ENCODE measurements at places on chromosomes 7 and 10.

GRCh38 chr10:75266945-75267344, 31.2 kb upstream of the COMTD1 start:
- no peak for DNase-seq

- no peak for DNase-seq
Measured at GRCh38 chr10:1628757-1629156, 108.6 kb downstream of the ADARB2 start.

DNA sequence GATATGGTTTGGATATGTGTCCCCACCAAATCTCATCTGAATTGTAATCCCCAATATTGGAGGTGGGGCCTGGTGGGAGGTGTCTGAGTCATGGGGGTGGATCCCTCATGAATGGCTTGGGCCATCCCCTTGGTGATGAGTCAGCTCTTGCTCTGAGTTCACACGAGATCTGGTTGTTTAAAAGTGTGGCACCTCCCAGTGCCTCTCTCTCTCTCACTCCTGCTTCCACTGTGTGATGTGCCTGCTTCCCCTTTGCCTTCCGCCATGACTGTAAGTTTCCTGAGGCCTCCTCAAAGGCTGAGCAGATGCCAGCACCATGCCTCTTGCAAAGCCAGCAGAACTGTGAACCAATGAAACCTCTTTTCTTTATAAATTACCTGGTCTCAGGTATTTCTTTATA, 4.8 kb upstream of the GCK start:
- no peak for DNase-seq

DNA sequence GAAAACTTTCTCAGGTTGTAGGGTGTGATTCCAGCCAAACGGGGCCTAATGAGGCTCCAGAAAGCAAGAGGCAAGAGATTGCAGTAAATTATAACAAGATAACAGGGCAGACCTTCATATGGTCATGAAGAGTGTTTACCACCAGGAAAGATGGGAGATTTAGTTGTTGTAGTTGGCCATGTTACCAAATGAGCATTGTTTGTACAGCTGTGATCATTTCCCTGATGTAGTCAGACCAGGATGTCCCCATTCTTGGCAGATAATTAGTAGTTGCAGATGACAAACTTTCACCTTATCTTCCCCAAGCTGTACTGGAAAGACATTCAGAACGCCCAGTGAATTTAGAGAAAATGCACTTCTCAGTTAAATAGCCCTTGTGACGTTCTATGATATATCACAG, 630.8 kb downstream of the ANKRD7 start:
- DNase-seq, result no peak

- DNase-seq, result no peak
Measured at GRCh38 chr10:93370961-93371360, 111.2 kb downstream of the MYOF start.

DNA sequence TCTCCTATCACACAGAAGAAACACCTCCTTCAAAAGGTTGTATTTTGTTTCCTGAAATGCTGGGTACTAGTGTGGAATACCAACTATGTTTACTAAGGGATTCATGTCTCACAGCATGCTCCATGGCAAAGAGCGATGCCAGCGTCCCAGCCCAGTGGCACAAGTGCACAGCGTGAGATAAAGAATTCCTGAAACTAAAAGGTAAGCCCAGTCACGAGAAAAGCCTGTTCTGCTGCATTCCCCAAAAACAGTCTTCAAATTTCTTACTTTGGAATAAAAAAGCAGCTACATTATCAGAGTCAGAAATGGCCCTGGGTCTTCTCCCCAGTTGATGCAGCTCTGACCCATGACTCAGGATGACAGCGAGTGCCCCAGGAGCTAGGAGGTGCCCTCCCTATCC, 53.1 kb upstream of the DDC start:
- no peak for DNase-seq

- peak; percentile 66 for DNase-seq
Measured at GRCh38 chr10:79068203-79068561, 584 bp upstream of the ZMIZ1 start.

GRCh38 chr10:6309816-6310215, 107.1 kb downstream of the PFKFB3 start:
- no peak for DNase-seq

DNA sequence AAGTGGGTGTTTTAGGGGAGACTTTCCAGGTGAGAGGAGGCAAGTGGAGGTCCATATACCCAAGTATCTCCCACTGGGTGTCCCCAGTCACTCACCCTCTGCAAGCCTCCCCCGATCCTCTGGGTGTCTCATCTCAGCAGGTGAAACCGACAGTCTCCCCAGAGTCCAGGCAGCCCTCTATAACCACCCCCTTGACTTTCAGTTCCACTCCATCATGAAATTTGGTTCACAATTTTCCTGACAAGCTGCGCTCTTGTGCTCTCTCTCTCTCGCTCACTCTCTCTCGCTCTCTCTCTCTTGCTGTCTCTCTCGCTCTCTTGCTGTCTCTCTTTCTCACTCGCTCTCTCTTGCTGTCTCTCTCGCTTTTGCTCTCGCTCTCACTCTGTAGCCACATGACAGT, 8.1 kb upstream of the RABGEF1 start:
- no peak for DNase-seq

GRCh38 chr10:43959364-43960134, 310.9 kb upstream of the ZNF32 start:
- no peak for DNase-seq

- DNase-seq, result no peak
Measured at GRCh38 chr7:117385363-117386109, 41.8 kb downstream of the ASZ1 start.

GRCh38 chr7:69739931-69740431, 141.7 kb downstream of the AUTS2 start:
- no peak for DNase-seq

GRCh38 chr7:14288701-14289100, 299.2 kb upstream of the ETV1 start:
- no peak for DNase-seq

GRCh38 chr7:76246804-76247389, 45.2 kb downstream of the SRRM3 start:
- no peak for DNase-seq

- DNase-seq, result no peak
Measured at GRCh38 chr7:86991771-86992191, 67.7 kb downstream of the ELAPOR2 start.

GRCh38 chr10:84329196-84329611, 815 bp downstream of the CCSER2 start:
- DNase-seq, result peak; percentile 60

DNA sequence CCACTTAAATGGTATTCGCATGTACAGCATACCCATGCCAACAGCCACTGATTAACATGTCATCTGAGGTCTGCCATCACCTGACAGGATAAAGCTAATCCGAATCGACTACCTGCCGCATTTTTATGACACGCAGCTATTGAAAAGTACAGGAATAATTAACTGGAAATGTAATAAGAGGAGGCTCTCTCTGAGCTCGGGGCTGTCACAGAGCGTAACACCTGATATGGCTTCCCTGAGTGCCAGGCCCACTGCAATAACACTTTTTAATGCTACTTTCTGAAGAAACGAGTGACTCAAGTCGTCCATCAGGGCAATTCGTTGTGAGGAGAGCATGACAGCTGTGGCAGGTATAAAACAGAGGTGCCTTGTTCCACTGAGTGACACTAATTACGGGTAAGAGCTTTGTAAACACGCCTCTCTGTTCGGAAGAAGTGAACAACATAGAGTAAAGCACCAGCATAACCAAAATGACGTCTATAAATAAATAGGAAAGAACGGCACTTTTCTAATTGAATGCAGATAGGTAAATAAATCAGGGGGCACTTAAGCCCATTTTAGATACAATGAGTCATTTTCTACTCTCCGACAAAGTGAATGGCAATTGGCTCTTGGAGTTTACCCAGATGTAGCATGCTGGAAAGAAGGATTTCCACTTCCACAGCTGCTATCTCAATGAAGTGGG, 56.5 kb upstream of the CREB5 start:
- no peak for DNase-seq

DNA sequence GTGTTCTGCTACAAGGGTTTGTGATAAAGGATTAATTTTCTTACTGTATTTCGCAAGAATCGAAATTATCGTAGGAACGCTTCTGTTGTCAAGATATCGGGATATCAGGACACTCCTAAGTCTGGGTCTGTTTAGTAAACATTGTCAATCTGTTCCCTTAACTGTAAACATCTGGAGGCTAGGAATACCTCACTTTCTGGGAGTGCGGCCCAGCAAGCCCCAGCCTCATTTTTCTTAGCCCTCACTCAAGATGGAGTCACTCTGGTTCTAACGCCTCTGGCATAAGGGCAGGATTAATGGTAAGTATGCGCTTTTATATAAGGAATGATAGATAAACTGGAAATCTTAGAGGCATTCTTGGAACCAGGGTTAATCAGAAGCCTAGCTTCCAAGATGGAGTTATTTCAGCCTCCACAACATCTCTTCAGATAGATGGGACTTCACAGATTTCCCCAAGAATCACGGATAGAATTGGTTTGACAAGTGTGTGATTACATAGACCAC, 30.1 kb upstream of the CCL24 start:
- no peak for DNase-seq

GRCh38 chr7:28078036-28078901, 102.3 kb downstream of the JAZF1 start:
- DNase-seq, result peak; percentile 39

- no peak for DNase-seq
Measured at GRCh38 chr10:43759216-43759615, 110.5 kb upstream of the ZNF32 start.

DNA sequence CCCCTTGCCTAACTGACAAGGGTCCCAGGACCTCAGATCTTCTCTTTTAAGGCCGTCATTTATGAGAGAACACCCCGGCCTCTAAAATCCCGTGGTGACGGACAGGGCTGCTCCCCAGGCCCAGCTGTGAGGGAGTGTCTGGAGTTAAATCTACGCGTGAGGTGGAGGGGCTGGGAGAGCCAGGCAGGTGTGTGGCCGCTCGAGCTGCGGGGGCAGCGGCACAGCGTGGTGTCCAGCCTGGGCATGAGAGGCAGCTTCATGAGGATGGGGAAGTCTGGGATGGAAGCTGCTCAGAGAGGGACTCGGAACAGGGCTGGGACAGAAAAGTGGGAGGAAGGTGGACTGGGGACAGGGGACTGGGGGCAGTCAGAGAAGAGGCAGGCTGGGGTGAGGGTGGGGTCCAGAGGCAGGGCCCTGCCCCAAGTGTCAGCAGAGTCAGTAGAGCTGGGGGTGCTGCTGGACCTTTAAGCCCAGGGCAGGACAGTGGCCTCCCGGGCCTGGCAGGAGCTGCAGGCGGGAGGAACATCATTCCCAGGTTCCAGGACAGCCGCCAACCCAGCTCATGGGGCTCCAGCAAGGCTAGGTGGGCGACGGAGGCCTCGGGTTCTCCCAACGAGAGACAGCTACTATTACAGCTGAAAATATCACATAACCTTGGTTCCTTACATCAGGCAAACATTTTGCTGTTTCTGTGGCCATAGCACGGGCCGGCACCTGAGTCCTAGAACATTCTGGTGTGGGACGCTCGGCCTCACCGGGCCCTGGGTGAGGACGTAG, 55.2 kb downstream of the JAKMIP3 start:
- no peak for DNase-seq

- no peak for DNase-seq
Measured at GRCh38 chr10:121594623-121595350, 3.5 kb downstream of the FGFR2 start.

GRCh38 chr7:875051-875450, 1.3 kb upstream of the GET4 start:
- no peak for DNase-seq

- no peak for DNase-seq
Measured at GRCh38 chr7:152760854-152761748, 1.5 kb downstream of the ACTR3B start.

GRCh38 chr7:140008755-140009610, 53.8 kb downstream of the PARP12 start:
- DNase-seq, result no peak

DNA sequence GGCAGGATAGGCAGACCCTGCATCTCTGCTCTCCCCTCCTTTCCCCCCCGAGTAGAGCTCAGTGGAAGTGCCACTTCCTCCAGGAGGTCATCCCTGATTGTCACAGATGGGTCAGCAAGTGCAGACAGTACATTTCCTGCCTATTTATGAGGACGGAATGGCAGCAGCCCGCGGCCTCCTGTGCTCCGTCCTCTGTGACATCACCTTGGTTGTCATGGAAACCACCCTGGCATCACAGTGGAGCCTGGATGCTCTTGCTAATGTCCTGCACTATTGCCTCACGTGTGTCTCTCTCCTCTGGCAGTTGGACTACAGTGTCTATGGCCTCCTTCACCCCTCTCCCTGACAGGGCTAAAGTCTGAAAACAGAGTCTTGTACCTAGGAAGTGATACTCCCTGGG, 148.6 kb downstream of the SH3PXD2A start:
- no peak for DNase-seq

DNA sequence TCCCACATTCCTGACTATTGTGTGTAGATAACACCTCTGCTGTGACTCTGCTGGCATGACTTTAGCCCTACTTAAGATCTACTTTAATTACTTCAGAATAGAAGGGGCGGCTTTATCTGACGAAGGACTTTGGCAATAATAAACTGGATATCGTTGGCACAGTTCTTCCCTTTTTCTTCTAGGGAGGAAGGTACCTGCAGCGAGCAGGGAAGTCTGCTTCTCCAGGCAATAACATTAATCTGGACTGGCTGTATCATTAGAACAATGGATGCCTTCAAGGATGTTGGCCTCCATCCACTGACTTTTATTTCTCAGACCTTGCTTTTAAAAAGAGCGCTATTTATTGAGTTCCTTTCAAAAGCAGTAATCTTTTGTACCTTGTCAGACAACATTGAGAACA, 172.6 kb upstream of the THSD7A start:
- DNase-seq, result no peak

DNA sequence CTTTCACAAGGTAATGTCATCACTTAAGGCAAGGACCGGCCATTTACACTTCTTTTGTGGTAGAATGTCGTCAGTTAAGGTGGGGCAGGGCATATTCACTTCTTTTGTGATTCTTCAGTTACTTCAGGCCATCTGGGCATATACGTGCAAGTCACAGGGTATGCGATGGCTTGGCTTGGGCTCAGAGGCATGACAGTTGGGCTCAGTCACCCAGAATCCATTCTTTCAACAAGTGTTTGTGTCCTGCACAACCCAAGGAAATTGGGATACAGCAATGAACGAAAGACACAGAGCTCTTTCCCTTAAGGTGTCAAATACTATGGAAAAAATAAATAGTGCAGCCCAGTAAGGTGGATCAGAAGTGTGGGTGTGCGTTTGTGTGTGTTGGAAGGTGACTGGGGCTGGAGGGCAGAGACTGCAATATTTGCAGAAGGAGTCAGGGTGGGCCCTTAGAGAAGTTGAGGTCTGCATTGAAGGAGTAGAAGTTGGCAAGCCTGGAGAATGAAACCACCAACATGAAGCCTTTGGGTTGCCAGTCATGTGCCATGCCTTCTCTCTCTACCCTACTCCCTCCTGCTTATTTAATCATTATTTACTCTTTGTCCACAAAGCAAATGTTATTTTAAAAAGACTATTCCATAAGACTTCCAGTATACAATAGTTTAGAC, 222.8 kb upstream of the PRKCQ start:
- no peak for DNase-seq

GRCh38 chr10:102302611-102303010, 57.3 kb downstream of the GBF1 start:
- DNase-seq, result no peak

GRCh38 chr7:81846398-81846797, 76.6 kb upstream of the HGF start:
- DNase-seq, result no peak

DNA sequence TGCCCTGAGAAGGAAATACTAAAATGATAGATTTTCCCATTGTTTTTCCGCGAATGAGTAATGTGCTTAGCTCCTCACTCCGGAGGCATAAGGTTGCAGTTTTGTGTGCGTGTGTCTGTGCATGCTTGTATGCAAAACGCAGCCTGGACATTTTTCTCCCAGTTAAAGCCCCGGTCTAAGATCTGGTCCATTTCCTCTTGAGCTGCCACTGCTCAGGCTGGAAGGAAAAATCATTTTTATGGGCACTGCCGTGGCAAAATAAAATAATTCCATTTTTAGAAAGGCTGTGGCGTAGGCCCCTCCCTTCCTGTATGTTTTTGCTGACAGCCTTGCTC, 260.6 kb downstream of the WDR37 start:
- DNase-seq, result no peak
